ENCODE measurements at places on chromosomes 6 and 20.

DNA sequence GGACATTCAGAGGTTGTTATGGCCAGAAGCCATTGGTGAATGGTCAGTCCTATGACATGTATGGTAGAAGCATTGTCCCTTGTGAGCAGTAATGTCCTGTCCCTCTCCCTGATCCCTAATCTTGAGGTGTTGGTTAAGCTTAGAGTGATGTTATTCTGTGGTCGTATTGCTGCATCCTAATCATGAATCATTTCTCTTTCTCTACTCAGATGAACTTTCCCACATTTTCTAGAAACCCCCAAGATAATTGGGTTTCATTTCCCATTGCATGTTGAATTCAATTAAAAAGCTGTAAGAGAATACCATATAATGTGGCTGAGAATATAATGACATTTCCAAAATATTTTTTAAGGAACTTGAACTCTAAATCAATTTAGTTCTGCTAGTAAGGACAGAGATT is 175.1 kb downstream of the PLCB4 start:
- no peak for DNase-seq

DNA sequence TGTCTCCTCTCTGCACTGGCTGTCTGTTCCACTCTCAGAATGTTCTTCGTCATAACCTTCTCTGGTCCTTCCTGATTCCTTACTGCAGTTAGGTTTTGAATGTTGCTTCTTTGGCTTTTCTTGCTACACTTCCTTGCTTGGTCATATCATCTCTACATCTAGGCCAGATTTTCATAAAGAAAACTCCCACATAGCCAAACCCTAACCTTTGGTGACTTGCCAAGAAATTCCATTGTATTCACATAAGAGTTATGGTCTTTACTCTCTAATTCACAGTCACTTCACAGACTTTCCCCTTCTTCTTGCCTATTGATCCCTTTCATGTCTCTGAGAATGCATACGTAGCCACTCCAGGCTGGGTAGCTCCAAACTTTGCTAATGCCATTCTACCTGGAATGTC is 41.9 kb upstream of the SIM1 start:
- DNase-seq, result no peak

DNA sequence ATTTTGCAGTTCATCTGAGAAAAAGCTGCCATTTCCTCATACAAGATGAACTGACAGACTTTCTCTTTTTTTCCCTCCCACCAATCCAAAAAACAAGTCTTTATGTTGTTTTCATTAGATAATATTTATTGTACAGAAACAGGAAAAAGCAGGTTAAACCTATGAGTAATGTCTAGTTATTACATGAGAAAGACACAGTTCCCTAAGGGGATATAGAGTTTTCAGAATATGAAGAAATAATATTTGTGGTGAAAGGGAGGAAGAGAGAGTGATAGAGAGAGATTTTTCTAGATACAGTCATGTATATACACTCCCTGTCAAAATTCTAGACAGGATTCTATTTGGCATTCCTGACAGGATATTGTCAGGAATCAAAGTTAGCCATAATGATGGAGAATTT is 392.4 kb downstream of the BMP2 start:
- DNase-seq, result no peak

GRCh38 chr6:130037207-130037811 is 18.9 kb downstream of the L3MBTL3 start:
- no peak for DNase-seq

- no peak for DNase-seq
Measured at GRCh38 chr6:79208816-79209215, 25.7 kb downstream of the HMGN3 start.

- DNase-seq, result no peak
Measured at GRCh38 chr6:137995371-137995770, 111.8 kb downstream of the PERP start.

- DNase-seq, result peak; percentile 97
Measured at GRCh38 chr6:150627585-150628025, 27.9 kb downstream of the PLEKHG1 start.

DNA sequence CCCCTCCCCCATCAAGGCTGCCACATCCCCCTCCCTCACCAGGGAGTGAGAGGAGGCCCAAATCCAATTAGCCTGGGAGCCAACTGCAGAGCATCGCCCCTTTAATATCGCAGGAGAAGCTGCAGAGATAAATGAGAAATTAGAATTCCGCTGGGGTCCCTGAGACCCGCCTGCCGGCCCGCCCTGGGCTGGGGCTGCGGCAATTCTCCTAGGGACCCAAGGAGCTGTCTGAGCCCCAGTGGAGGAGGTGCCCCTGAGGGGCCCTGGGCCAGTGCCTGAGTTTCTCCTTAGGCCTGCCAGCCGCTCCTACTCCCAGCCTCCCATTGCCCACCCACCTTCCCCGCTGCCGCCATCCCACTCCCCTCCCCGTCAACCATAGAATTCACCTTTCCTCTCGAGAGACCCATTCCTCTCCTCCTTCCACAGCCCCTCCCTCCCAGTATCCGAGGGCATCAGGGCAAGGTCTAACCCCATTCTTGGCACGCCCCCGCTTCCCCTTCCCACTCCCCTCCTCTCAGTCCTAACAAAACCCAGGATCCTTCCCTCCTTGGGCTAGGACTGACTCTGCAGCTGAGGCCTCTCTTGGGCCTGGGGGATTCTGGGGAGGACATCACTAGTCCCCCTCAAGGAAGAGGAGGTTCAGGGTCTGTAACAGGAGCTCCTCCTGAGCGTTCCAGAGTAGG is 20.0 kb upstream of the CDH22 start:
- DNase-seq, result no peak

DNA sequence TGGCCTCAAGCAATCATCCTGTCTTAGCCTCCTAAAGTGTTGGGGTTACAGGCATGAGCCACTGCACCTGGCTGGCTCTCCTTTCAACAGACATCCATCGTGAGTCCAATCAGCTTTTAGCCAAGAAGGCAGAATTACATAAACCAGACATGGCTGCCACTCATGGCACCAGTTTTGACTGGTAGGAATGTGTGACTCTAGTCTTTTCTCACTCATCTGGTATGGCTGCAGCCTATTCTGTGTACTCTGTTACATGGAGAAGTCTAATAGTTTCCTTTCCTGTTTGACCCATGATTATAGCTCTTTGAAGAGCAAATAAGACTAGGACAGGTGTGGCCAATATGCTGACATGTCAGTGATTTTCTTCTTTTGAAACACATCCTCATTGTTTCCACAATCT is 27.0 kb upstream of the RNF144B start:
- no peak for DNase-seq

GRCh38 chr6:86192123-86192522 is 549.4 kb upstream of the SYNCRIP start:
- DNase-seq, result no peak

DNA sequence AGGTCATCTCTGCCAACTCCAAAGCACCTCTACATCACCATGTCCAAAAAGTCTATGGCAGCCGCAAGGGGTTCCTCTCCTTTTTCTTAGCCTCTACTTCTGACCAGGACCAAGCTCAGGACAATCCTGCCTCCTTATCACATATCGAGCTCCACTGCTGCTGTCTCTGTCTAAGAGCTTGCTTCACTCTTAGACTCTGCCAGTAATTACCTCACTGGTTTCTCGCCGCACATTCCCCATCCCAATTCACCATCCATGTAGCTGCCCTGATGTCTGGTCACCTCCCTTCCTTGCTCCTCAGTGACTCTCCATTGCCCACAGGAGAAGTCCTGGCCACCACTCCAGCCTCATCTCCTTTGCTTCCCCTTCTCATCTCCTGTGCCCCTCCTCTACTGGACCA is 24.1 kb upstream of the PI16 start:
- no peak for DNase-seq

- no peak for DNase-seq
Measured at GRCh38 chr20:25085756-25086495, 4.0 kb upstream of the VSX1 start.

DNA sequence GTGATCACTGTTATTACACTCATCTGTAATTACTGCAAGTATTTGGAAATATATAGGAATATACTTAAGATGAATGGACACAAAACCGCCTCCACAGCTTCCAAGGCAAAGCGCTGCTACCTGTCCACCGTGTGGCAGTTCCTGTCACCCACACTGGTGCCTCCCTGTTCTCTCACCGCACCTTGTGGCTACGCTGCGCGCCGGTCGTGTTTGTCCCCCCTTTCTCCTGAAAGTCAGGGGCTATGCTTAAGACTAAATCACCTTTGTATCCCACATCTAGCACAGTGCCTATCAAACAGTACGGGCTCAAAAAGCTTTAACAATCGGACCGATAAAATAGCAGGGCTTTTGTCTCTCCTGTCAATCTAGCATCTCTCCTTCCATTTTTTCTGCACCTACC is 23.0 kb downstream of the LY86 start:
- DNase-seq, result no peak

DNA sequence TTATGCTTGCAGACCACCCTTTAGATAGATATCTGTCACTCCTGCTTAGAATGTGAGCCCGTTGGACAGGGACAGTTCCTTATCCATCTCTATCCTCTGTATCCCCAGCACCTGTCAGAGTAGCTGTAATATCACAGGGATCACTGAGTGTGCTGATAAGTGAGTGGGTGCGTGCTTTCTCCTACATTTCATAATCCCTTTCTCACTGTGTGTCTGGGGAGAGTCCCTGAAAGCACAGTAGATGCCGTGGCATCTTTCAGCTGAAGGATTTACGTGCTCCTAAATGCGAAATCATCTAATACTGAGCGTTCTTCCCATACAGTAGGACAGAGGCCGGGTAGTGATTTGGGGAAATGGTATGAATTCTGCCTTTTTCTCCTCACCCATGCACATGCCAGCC is 198.9 kb upstream of the SASH1 start:
- DNase-seq, result no peak

DNA sequence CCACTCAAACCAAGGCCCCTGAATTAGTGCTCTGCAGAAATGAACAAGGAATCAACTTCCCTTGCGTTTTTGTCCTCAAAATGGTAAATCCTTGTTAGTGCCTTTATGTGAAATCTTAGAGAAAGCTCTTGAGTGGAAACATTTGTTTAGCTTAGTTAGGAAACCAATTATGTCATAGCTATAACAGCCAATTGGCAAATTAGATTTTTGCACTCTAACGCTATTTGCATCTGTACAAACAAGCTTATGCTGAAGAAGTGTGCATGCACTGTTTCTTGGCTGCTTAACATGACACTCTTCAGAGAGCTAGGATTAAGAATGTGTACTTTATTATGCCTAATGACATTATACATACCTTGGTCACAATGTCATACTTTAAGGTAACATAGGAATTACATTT is 622.6 kb upstream of the SLC35B3 start:
- DNase-seq, result peak; percentile 30

DNA sequence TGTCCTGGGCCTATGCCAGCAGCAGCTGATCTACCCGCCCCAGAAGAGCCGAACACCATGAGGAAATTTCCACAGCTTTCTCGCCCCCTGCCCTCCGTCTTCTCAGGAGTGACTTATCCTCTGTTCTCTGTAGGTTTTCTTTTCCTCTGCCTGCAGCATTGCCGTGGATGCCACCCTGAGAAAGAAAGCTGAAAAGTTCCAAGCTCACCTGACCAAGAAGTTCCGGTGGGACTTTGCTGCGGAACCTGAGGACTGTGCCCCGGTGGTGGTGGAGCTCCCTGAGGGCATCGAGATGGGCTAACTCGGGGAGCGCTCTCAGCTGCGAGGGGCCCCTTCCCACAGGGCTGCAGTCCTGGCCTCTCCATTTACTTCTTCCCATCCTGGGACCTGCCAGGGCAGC is 19.2 kb downstream of the AAR2 start:
- DNase-seq, result no peak

DNA sequence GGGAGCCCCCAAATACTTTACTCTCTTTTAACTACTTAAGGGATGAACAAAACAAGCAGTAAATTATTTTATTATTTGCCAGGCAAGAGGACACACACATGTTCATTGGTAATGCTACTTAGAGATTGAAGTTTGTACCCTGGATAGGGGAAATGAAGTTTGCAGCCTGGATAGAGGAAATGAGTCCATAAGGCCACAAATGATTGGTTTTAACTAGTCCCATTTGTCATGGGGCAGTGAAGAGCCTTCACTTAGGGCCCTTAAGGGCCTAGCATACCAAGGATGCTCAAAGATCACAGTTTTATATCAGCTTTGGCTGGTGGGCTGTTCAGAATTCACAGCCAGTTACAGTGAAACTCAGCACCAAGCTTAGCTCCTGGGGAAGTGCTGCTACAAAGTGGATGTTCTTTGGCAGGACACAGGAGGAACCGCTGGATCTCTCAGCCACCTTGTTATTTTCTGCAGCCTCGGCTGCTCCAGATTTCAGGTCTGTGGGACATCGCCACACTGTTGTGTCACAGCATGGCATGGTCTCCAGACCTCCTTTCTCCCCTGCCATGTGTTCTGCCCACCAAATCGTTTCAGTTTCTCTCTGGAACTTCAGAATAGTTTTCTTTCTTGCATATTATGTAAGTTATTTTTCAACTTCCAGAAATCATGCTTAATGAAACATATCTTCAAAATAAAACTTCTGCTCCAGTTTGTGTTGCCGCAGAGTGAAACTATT is 41.8 kb downstream of the NCOA7 start:
- DNase-seq, result no peak

- no peak for DNase-seq
Measured at GRCh38 chr20:10496465-10496864, 61.4 kb downstream of the SLX4IP start.

- no peak for DNase-seq
Measured at GRCh38 chr6:166167801-166168615, at the start of gene TBXT. Gene TBXT (minus strand): TSS chr6:166167851. CDS start chr6:166167591, 260 bp downstream.

Measured in skin of body (tissue), 3 donors.